ENCODE measurements at places on chromosomes 7 and 10.

- DNase-seq: no peak
Observed at GRCh38 chr7:35258125-35258867, 4.4 kb upstream of the TBX20 start.

DNA sequence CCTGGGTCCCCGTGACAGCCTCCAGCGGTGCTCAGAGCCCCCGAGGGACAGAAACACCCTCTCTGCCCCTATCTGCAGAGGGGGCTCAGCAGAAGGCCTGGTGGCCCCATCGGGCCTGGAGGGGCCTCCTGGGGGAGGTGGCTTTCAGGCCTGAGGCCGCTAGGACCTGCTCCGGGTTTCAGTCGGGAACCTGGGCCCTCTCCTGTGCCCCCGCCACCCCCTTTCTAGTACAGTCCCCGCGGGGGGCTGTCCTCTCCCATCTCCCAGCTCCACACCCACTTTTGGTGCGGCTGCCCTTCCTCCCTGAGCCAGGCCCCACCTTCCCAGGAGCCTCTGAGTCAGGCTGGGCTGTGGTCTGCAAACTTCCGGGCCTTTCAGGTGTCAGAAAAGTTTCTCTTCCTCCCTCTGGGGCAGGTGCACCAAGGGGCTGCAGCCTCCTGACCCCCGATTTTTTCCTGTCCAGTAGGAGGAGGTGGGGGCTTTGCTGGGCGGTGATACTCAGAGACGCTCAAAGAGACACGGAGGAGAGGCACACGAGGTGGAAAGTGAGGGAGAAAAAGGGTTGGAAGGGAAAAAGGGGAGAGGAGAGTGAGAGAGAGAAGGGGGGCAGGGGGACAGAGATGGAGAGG, 692 bp downstream of the CARD11 start:
- no peak for DNase-seq

DNA sequence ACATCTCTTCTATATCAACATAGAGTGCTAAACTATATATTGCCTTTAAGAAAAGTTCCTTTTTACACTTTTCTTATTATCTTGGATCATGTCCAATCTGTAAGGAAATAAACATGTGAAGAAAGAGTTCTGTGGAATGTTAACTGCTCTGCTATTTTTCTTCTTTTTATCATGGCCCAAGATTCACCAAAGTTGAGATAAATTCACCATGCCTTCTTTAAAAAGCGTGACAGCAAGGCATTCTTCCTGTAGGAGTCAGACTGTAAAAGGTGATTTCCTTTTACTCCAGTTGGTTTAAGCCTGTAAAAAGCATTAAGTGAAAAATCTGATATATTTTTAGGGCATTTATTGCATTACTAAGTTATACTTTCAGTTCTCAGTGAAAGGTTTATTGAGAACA, 165.7 kb upstream of the FZD1 start:
- DNase-seq: no peak

DNA sequence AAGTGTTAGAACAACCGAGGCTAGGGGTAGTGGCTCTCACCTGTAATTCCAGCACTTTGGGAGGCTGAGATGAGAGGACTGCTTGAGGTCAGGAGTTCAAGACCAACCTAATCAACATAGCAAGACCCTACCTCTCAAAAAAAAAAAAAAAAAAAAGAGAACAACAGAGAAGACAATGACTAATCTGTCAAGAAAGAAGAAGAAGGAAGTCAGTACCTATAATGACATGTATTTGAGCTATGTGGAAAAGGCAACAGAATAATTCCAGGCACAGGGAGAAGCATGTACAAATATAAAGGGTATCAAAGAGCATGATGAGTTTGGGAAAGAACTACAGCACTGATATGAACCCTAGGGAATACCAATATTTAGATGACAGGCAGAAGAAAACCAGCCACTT, 27.5 kb downstream of the COPG2 start:
- DNase-seq: no peak

DNA sequence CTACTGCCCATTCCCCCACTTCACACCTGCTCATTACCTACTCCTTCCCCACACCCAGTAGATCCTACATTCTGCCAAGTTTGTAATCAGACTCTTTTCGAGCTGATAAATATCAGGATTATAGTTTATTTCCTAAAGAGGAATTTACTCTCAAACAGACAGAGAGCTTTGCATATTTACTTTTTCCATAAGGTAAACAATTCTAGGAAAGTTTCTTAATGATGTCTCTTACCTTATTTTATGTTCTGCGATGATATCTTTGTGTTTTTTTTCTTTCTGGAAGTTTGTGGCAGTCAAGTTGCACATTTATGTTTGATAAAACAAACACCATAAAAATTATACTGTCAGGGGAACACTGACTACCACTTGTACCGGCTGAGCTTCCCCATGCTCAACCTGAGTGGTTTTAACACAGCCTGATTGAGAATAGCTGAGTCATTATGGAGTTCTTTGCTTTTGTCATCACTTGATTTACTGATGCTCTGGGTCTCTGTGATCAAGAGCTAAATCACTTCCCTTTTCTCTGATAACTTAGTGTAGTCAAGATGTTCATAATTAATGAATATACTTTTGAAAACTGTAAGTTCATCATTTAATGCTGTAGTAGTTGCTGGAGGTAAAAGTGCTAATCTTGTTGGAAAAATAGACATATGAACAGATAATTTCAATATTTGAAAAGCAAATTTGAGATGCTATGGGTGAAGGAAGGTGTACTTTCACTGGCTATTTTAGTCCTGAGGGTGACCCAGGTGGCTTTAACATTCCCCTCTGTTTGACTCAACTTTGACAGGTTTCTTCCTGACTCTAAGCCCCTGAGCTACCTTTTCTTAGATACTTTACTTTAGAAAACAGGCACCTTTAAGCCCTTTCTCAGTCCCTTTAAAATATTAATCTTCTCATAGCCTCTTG, 1034.5 kb upstream of the LRRTM3 start:
- DNase-seq: no peak
